ENCODE measurements at places on chromosomes 4 and X. TPM values are rescaled to one million over a fixed set of nuclear protein-coding genes. Genes with fewer than 3 reads are reported as not detected.

Gene TMPRSS11B
- total RNA-seq = not detected

Gene EPGN
- total RNA-seq = 0.32 TPM

Gene GPC3
- not detected for total RNA-seq

Gene C4orf50
- total RNA-seq = not detected

Gene TEX13C
- total RNA-seq = not detected

Gene HS6ST2
- 1.3 TPM for total RNA-seq

Gene GPRASP1
- total RNA-seq = 0.65 TPM

Gene AKAP4
- total RNA-seq = not detected

Gene PNMA5
- not detected for total RNA-seq

Gene NCAPG
- 61.1 TPM for total RNA-seq

Data from epithelial cell of umbilical artery (primary cell).